ENCODE measurements at places on chromosomes 11 and 22.

GRCh38 chr22:49983148-49984042 lies 22.8 kb downstream of the PIM3 start:
- no peak for DNase-seq

DNA sequence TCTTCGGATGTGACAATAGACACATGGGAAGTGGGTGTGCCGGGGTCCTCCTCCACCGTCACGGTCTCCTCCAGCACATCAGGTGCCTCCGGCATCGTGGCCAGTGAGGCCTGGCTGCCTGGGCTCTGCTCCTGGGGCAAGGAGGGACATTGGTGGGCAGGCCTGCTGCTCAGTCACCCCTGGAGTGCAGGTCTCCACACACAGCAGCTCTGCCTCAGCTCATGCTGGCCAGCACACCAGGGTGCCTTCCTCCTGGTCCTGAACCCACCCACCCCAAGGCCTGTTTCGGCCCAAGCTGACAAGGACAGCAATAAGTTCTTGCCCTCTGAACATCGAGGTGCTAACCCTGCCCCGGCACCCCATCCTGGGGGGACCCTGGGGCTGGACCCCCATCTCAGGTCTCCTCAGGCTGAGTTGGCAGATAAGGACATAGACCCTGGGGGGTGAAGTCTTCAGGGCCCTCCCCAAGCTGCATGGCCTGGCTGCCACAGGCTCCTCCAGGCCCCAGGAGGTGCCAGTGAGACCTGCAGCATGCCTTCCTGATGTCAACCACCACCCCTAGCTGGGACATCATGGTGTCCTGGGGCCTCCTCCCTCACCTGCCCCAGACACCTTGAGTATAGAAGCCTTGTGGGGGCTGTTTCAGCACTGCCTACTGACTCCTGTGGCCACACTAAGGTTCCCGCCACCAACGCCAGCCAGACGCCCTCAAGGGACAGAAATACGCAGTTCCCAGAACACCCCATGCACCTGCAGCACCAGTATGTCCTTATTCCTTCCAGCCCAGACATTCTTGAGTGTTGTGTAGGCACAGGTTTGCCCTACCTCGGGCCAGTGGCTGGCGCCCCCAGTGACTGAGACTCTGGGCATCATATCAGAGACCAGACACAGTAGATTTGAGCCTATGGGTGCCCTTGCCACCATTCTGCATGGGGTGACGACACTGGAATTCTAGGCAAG lies 34.4 kb downstream of the ARVCF start:
- DNase-seq: no peak

DNA sequence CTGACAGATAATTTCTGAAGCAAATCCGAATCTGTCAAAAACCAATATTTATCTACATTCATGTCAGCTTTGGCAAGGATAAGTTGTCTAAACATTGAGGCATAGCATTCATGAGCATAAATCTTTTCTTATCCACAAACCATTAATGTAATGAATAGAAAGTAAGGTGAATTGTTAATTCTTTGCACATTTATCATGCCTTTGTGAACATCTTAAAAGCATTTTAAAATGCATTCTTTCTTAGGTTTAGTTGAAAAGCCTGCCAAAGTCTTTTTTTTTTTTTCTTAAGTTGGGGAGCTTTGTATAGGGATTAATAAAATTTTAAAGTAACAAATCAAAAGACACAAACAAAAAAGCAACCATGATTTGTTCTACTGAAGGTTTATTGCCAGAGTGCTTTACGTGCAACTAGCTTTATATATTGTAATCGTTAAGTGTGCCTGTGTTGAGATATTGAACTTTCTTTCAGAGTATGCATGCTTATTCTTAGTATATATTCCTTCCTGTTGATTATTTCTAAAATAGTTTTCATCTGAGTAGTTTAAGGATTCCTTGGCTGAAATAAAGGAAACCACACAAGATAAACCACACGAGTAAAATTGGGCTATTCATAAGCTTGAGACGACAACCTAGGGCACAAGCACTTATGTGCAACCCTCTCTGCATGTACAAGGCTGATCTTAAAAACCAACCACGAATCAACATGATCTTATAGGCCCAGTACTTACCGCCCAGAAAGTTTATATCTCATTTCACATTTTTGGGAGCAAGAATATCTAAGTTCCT lies 1110.9 kb upstream of the CNTN5 start:
- no peak for DNase-seq

GRCh38 chr22:23053051-23053707 lies 17.1 kb upstream of the GNAZ start:
- no peak for DNase-seq

- DNase-seq: peak; percentile 84
Observed at GRCh38 chr11:1073261-1073724, 1.4 kb upstream of the MUC2 start.

- DNase-seq: no peak
Observed at GRCh38 chr22:26822313-26822712, 164.9 kb downstream of the MIAT start.

- DNase-seq: no peak
Observed at GRCh38 chr11:72758304-72758689, 6.1 kb upstream of the ARAP1 start.

DNA sequence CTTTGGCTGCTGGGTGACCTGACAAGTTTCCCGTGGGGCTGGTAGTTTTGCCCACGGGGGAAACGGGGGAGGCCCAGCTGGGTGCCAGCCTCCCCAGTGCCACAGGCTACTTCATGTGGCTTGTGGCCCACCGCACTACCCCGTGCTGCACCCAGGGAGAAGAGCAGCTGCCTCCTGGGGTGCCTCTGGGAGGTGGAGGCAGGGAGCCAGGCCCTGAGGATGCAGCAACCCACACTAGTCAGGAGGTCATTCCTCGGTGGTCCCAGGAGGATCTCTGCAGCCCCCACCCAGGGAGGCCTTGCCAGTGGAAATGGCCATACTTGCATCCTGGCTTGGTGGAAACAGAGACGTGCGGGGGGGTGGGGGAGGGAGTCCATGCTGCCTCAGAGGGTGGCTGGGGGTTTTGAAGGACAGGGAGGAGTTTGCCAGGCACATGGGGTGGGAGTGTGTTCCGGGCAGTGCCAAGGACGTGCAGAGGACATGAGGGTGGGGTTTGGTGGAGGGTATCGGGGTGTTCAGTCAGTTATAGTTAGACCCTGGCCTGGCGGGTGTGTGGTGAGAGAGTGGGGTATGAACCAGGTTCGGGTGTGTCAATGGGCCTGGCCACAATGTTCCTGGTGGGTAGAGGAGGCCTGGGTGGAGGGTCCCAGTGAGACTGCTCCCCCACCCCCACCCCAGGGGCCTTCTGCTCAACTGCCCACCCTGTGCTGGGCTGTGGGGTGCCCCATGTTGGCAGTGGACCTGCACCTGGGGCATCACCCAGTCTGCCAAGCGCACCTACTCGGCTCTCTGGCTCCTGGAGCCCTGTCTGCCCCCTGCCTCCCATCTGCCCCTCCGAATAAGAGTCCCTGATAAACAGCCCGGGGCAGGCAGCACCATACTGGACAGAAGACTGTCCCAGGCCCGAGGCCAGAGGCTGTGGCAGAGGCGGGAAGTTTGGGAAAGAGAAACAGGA lies 3.8 kb downstream of the PIM3 start:
- DNase-seq: peak; percentile 44

- DNase-seq: no peak
Observed at GRCh38 chr11:10122326-10123197, 171.5 kb downstream of the SBF2 start.

GRCh38 chr22:19178065-19178656 lies 375 bp downstream of the SLC25A1 start:
- no peak for DNase-seq

- no peak for DNase-seq
Observed at GRCh38 chr11:22477312-22477711, 139.1 kb downstream of the SLC17A6 start.

- DNase-seq: no peak
Observed at GRCh38 chr11:17605651-17606122, 58.6 kb downstream of the OTOG start.

- no peak for DNase-seq
Observed at GRCh38 chr11:64511966-64512365, 79.1 kb upstream of the SLC22A12 start.

GRCh38 chr11:129611661-129612446 lies 203.8 kb upstream of the TMEM45B start:
- DNase-seq: no peak

DNA sequence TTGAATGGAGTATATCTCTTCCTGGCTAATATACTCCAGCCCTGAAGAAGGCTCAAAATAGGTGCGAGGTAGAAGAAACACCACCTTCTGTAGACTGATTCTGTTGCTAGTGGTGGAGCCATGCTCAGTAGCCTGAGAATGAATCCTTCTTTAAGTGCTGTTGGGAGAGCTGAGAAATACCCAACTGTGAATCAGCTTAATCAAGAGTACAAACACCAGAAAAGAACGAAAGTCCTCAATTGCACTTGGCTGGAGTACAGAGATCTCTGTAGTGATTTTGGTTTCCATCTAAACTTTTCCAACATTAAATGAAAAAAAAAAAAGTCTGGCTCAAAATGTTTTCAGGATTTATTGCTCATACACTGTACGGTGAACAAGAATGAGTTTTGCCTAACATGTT lies 619.1 kb downstream of the METTL15 start:
- DNase-seq: no peak

- DNase-seq: no peak
Observed at GRCh38 chr11:126210871-126211235, 597 bp downstream of the RPUSD4 start.

DNA sequence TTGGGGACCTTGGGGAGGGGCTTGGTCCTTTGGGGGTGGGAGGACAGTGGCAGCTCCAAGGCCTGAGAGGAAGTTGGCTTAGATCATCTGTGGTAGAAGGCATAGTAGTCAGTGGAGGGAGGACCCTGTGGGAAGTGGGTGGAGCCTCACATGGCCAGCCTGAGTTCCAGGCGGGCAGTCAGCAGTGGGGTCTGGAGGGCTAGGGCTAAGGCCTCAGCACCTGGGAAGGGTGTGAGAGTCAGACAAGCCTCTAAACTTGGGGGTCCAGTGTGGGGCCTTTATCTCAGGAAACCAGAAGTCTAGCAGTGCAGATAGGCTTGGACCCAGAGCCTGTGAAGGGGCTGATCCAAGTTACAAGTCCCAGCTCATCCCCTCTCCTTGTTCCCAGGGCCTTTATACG lies 4.0 kb downstream of the NLRX1 start:
- DNase-seq: no peak

DNA sequence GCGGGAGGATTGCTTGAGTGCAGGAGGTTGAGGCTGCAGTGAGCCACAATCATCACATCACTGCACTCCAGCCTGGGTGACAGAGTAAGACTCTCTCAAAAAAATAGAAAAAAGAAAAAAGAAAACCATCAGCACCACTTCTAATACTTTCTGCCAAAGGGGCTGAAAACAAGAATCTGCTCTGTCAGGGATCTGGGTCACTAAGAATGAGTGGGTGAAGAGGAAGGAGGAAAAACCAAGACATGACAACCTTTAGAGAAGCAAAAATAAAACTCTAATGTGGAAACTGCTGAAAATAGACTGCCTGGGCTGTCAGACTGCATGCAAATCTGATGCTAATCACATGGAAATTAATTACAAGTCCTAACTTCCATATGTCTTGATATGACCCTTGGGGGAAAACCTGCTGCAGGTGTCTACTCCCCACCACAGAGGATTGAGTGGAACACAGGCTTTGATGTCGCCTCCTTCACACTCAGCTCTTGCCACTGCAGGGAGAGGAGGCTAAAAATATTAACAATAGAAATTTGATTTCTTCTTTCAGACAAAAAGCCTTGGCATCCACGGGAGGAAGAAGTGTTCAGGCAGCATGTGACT lies 62.5 kb upstream of the CRTAM start:
- no peak for DNase-seq

GRCh38 chr22:20108757-20109230 lies 7.1 kb upstream of the RANBP1 start:
- no peak for DNase-seq

DNA sequence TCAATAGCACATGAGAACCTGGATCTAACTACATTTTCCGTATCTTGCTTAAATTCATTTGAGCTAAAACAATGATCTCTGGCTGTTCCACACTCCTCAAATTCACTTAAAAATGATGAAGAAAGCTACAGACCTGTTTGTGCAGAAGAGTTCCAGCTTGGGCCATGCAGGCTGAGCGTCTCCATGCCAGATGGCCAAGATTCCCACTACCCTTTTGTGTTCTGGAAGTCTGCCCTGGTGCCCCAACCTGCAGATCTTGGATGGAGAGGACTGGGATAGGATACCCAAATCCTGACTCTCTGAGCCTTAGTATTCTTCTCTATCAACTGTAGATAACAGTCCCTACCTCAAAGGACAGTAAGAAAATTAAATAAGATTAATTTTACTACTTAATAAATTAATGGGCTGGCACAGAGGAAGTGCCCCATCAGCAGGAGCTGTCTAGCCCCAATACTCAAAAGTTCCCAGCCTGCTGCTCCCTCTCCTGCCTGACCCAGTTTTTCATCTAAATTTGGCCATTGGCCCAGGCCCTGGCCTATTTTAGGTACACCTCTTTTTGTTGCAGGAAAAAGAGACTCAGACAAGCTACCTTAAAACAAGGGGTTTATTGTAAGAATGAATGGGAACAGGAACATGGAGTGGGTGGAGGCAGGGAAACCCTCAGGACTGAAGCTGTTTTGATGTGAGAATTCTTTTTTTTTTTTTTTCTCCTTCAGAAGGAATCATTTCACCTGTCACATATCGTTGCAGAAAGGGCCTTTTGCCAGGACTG lies 81.4 kb upstream of the GRK3 start:
- no peak for DNase-seq

- no peak for DNase-seq
Observed at GRCh38 chr11:132876239-132876638, 656.1 kb downstream of the OPCML start.

GRCh38 chr11:66327171-66328030 lies 8.8 kb downstream of the RIN1 start:
- DNase-seq: no peak

DNA sequence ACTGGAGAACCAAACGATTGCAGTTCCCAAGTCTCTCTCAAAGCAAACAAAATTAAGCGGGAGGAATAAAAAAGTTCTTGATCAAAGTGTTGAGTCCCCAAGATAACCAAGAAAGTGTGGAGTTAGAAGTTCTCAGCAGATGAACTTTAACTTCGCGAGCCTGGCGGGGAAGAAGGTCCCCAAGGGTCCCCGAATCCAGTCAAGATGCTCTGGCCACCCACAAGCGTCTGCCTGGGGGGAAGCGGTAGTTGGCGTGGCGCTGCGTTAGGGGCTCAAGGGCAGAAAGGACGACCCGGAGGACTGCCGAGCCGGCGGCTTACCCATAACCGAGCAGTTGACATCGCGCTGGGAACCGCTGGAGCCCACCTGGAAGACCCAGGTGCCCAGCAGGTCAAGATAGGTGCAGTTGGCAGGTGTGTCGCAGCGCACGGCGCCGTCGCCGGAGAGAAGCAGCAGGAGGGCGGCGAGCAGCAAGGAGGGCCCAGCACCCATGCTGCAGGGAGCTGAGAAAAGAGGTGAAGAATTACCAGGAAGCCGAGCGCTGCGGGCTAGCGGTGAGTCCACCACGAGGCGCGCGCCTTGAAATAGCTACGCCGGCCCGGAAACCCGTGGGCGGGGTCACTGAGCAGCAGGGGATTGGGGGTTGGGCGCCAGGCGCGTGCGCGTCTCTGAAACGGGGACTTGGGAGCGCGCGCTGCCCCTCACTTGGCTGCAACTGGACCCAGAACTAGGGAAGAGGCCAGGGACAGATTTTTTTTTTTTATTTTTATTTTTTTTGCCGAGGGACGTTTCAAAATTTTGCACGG lies at the start of gene CTSC:
Gene CTSC, minus strand, starts transcription at position 556 of the 806 bp plus-strand sequence. Its CDS starts 64 bp downstream, at position 492.
- DNase-seq: peak; percentile 94

All from ureter (tissue), 1 donor.